ENCODE measurements at places on chromosomes 16 and 17.

GRCh38 chr16:87410968-87411367, 18.8 kb downstream of the MAP1LC3B start:
- DNase-seq, result no peak
- no peak overlapping the region for H3K4me3 ChIP-seq
- H3K4me1 ChIP-seq, result peaks cover 20% of the 10 kb centered on the region
- H3K27ac ChIP-seq, result no peak overlapping the region

- H3K4me3 ChIP-seq, result no peak overlapping the region
- H3K4me1 ChIP-seq, result no peaks in the 10 kb centered on the region
- H3K27me3 ChIP-seq, result no peaks in the 10 kb centered on the region
- no peak for DNase-seq
Observed at GRCh38 chr17:42697108-42697811, 14.9 kb downstream of the CNTNAP1 start.

- H3K27me3 ChIP-seq, result no peaks in the 10 kb centered on the region
- DNase-seq, result no peak
- no peak overlapping the region for H3K27ac ChIP-seq
- peaks cover 6% of the 10 kb centered on the region for H3K36me3 ChIP-seq
- H3K4me1 ChIP-seq, result peaks cover 3% of the 10 kb centered on the region
- H3K4me3 ChIP-seq, result no peak overlapping the region
Observed at GRCh38 chr16:4865231-4865860, 18.1 kb downstream of the UBN1 start.

GRCh38 chr16:57743458-57743857, 7.9 kb downstream of the KATNB1 start:
- H3K27ac ChIP-seq, result no peak overlapping the region
- peaks cover 6% of the 10 kb centered on the region for H3K36me3 ChIP-seq
- H3K4me1 ChIP-seq, result no peaks in the 10 kb centered on the region
- no peak overlapping the region for H3K4me3 ChIP-seq
- no peak for DNase-seq

DNA sequence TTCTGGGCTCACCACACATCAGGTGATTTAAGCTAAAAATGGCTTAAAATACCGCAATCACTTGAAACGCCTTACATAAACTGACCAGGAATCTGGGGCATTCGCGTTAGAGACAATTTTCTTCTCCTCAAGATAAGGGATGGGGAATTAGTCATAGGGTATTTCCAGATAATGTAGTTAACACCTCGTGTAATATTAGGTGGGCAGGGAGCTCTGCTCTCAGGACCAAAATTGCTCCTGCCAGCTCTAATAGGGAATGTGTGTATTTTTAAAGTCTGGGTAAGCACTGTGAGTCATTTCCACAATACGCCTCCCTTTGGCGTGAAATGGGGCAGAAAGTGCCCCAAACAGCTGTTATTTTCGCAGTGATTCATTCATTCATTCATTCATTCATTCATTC, 408.6 kb downstream of the MAF start:
- H3K27me3 ChIP-seq, result no peaks in the 10 kb centered on the region
- H3K4me1 ChIP-seq, result no peaks in the 10 kb centered on the region
- no peaks in the 10 kb centered on the region for H3K36me3 ChIP-seq
